ENCODE measurements at places on chromosomes 3 and 15.

- no peak for DNase-seq
Measured at GRCh38 chr3:46399098-46399497, 7.8 kb downstream of the CCR5AS start.

DNA sequence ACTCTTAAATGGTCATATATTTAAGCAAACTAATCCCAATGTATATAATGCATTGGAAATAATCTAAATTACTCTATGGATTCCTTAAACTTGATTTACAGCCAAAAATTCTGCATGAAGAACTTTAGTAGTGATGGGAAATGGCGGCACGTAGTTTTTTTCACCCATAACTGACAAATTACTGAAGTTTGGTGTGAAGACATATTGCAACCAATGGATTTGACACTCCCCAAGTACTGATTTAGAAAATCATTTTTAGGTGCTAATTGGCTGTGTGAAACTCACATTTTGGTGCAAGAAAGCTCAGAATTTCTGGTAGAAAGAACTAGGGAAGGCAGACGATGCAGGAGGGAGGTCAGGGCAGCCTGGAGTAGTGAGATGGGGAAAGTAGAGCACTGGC, 19.3 kb upstream of the TMEM108 start:
- no peak for DNase-seq

GRCh38 chr3:12965999-12966846, 107.0 kb downstream of the IQSEC1 start:
- DNase-seq, result no peak

DNA sequence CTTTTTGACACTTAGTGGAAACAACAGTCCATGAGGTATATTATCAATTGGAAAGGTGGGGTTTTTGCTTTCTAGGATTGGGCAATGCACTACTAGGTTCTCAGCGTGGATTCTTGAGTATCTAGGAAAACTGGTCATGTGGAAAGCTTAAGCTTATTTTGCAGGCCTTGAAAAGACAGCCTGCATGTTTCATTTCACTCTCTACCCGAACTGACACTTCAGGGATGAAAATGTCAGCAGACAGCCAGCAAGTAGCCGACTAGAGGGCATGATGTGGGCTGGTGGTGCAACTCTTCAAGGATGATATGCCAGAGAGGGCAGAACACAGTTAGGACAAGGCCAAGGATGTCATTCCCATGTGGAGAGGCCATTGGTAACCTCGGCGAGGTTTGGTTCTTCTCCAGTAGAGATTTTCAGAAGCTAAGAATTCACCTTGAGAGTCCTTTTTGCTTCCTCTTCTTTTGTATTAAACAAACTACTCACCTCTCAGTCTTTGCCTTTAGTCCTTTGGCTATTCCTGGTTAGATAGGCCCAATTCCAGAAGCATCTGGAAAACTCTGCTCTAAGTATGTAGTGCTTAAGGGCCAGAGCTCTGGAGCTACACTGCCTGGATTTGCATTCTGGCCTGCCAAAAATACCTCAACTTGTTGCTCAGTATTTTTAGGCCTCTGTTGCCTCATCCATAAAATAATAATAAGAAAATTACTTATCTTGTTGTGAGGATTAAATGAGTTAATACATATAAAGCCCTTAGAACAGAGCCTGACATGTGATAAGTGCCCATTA, 17.9 kb downstream of the LPP start:
- no peak for DNase-seq

- no peak for DNase-seq
Measured at GRCh38 chr15:82044373-82045178, 1.2 kb downstream of the MEX3B start.

GRCh38 chr15:52922871-52923270, 132.7 kb upstream of the ONECUT1 start:
- DNase-seq, result no peak

Data from activated CD4-positive, CD25-positive, alpha-beta regulatory T cell treated with anti-CD3 and anti-CD28 coated beads, Interleukin-2, amount 50 U/mL, for 16 hours (primary cell).